ENCODE measurements at places on chromosomes 5 and 9.

GRCh38 chr9:95936579-95937075, 61.1 kb downstream of the ERCC6L2 start:
- no peak for DNase-seq

DNA sequence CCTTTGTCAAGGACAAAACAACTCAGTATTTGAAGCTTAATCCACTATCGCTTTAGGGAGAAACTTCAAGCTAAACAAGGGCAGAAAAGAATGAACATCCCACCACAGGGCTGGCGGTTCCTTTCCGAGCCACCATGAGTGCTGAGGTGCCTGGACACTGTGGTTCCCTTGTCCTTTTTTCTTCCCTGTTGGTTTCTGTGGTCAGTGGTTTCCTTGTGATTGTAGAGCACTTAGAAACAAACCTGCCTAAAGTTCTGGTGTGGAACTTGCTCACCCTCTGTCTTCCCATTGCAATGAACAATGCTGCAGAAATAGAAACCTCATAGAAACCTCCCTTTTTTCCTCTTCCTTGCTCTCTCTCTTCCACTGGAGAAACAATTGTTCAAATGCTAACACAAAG, 79.3 kb upstream of the TBC1D2 start:
- DNase-seq: no peak

GRCh38 chr9:130159057-130159456, 13.1 kb upstream of the NCS1 start:
- no peak for DNase-seq

DNA sequence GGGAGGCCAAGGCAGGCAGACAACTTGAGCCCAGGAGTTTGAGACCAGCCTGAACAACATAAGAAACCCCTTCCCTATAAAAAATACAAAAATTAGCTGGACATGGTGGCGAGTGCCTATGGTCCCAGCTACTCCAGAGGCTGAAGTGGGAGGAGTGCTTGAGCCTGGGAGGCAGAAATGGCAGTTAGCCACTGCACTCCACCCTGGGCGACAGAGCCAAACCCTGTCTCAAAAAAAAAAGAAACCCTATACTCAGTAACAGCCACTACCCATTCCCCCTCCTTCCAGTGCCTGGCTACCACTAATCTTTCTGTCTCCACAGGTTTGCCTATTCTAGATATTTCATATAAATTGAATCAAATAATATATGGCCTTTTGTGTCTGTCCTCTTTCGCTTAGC, 14.3 kb upstream of the SIL1 start:
- no peak for DNase-seq

DNA sequence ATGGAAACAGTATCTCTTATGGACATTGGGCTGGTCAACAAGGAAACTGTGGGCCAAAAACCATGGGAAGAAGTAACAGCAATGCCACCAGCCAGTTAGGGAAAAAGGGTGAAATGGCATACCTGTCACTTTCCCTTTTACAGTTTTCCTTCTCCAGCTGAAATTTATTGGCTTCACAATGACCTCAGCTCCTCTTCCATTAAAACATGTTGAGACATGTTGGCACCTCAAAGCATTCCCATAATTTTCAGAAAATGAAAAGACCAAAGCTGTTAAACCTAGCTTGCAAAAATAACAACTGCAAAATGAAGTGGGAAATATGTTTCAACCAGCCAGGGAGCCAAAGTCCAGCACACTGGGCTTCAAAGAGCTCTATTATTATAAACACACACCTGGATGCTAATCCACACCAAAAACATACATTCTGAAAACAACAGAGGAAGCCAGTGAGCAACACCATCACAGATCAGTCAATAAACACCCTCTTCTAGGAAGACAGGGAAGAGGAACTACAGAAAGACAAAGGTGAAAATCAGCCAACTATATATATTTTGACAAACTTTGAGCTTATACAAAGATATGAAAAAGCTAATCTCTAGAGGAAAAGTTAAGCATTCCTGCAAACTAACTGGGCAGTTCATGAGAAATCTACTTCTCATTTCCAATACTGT, 78.4 kb upstream of the PTGER4 start:
- no peak for DNase-seq

DNA sequence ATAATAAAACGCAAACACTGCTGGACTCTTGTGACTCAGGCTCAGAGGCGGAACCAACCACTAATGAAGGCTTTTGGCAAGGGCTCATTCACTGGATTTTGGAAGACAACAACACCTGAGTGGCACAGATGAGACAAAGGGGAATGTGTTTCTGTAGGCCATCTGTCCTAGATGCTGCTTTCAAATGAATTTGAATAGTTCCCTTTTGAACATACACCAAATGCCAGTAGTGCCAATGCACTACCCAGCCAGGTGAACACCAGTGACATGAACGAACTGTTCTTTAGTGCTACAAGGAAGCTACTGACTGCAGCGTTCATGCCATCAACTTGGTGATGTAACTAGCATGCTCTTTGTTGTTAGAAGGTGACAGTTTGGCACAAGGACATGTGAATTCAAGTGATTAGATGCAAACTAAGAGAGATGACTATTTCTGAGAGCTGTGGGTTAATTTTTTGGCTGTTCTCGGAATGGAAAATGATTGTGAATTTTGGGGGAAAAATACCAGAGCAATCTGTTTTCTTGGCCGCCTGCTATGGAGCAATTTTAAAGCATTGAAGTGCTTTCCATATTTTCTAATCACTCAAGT, 173.7 kb downstream of the SLC24A2 start:
- no peak for DNase-seq

DNA sequence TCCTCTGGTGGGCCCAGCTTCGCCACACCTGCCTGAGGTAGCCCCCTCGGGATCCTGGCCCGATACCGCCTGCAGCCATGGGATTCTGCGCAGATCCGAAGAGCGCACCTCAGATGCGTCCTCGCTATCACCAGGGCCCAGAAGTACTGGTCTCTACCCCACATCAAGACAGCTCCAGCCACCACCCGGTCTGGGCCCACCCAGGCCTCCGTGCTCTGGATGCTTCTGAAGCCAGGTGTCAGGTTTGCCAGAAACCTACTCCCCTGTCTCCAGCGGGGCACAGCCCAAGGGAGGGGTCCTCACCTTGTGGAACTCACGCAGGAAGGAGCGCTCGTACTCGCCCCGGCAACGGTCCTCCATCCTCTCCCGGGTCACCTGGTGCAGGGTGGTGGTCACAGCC, 2.4 kb downstream of the ANAPC2 start:
- no peak for DNase-seq

- DNase-seq: no peak
Observed at GRCh38 chr5:150987746-150988145, 32.6 kb upstream of the GPX3 start.

Data from stimulated activated CD8-positive, alpha-beta memory T cell treated with anti-CD3 and anti-CD28 coated beads, Interleukin-2, amount 100 ng/mL, for 1 hour (primary cell).